Fibroblast of upper back skin (primary cell): ENCODE measurements at places on chromosomes 16 and 17.

- DNase-seq = peak; percentile 62
Measured at GRCh38 chr17:77098884-77099545, 41.8 kb upstream of the SEC14L1 start.

DNA sequence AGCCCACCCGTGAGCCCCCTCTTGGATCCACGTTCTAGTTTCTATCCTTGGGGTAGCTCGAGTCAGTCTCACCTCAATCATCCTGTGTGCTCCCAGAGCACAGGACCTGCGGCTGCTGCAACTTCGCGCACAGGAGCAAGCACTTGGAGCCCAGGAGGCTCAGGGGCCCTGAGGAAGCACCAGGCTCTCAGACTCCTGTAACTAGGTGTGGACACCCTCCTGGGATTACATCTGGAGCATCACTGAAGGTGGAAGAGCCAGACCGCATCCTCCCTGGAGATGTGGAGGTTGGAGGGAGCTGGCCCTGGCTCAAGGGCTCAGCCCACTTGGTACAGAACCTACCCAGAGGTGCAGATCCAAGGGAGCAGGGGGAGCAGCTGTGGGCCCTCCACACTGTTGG is 2.7 kb downstream of the HBQ1 start:
- DNase-seq = no peak

DNA sequence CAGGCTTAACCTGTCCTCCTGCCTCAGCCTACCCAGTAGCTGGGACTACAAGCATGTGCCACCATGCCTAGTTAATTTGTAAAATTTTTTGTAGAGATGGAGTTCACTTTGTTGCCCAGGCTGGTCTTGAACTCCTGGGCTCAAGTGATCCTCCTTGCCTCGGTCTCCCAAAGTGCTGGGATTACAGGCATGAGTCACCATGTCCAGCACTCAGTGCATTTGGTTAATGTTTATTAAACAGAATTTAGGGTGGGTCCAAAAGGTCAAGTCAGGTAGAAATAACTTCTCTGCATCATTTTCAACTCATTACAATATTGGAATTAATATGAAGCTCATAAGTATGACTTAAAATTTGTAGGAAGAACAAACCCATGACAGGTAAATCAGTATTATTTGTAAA is 55.7 kb downstream of the RHOT1 start:
- DNase-seq = no peak

DNA sequence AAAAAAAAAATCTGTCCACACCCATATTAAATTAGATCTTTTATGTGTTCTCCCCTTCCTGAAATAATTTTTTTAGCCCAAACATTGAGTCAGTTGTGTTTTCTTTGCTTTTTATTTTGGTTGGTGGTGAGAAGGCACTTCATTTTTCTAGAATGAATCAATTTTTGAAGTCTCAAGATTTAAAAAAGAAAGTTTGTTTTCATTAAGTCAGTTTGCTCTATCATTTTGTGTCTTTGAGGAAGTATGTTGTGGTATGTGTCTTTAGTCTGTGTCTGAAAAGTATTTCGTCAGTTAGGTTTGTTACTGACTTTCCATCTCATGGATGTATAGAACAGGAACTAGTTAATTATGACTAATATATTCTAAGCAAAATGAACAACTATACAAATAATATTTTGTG is 3.8 kb downstream of the IGF2BP1 start:
- DNase-seq = peak; percentile 77

- DNase-seq = no peak
Measured at GRCh38 chr16:75109732-75110243, 6.8 kb downstream of the LDHD start.

GRCh38 chr16:21593530-21594289 is 5.7 kb upstream of the METTL9 start:
- no peak for DNase-seq

DNA sequence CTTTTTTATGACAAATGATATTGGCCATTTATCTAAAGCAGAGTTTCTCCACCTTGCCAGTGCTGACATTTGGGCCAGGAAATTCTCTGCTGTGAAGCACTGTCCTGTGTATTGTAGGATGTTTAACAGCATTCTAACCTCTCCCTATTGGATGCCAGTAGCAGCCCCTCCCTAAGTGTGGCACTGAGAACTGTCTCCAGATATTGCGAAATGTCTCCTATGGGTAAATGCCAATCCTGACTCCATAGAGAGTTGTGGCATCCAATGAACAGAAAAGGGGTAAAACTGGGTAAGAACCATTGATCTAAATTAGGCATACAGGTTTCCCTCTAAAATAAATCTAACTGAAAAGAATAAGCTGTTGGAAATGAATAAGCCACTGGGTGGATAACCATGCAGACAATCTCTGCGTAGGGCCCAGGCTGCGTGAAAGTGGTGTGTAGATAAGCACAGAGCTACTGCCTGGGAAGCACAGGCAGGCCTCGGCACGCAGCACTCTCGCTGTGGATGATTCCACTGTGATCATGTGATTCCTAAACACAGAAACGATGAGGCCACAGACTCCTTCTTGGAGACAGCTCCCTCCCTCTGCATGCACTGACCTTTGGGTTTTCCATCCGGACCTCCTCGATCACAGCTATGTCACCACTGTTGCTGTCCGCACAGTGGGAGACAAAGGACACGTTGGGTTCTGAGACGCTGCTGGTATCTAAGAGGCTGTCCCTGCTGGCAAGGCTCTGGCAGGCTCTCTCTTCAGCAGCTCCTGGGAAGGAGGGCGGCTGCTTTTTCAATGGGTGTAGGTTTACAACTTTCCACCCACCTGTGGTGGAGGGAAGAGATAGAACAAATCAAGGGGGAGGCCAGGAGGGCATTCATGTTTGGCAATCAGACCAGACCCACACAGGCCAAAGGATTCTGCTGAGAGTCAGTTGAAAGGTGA is 44.1 kb downstream of the GTF3C1 start:
- no peak for DNase-seq

DNA sequence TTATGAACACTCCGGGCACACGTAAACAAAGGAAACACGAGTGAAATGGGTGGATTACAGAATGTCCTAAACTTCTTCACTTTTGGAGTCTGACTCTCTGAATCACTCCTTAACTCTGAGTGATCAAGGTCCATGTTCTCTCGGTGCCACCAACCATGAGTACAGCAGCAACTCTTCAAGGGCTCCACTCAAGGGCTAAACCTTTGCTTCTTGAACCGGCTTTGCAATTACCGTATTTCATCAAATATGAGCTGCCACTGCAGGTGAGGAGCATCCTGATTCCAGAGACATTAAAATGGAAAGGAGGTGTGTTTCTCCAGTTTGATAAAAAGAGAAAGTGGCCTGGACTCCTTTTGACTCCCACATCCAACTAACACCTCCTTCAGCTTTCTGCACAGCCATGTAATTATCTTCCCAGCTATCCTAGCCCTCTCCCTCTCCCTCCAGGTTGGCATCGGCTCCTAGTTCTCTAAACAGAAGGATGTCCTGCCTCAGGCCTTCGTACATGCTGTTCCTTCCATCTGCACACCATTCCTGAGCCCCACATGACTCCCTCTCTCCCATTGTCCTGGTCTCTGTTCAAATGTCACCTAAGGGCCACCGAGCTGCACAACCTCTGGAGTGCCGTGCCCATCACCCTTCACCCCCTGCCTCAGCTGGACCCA is 61.4 kb downstream of the ZDHHC7 start:
- no peak for DNase-seq

DNA sequence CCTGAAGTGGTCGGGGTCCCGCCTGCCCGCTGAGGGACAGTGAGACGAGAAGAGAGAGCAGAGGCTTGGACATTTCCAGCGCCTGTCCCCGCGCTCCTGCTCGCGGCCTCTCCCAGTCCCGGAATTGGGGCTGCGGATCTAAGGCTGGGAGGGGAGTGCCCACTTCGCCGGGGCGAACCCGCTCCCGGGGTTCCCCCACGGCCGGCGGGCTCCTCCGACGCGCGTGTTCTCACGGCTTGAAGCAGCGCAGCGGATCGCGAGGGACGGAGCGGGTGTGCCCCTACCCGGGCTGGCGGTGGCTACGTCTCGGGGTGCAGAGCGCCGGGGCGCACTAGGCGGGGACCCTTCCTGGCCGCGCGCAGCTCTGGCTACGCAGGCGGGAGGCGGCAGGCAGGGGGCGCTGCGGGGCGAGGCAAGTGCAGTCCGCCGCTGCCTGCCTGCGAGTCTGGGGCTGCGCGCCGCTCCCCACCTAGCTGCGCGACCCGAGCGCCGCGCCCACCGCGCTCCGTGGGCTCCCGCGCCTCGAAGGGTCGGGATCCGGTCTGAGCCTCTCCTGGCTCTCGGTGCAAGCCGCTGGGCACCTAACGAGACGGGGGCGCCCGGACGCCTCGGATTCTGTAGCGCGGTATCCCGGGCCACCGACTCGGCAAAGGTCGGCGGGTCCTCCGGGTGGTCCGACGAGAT is 1.2 kb downstream of the NGFR start:
- peak; percentile 29 for DNase-seq

DNA sequence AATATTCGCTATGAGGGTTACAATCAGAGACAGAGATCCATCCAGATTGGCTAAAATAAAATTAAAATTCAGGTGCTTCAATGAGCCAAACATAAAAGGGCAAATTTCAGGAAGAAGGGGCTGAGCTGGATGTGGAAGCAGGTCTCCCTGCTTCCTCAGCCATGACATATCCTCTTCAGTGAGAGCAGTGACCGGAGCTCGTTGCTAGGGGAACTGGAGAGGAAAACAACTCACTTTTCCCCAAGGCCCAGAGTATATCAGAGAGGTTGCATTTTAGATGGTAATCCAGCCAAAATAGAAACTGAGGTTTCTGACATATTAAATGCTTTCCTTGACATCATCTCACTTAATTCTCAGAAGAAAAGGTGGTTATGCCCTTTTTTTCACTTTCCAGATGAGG is 503.5 kb downstream of the HS3ST4 start:
- no peak for DNase-seq

DNA sequence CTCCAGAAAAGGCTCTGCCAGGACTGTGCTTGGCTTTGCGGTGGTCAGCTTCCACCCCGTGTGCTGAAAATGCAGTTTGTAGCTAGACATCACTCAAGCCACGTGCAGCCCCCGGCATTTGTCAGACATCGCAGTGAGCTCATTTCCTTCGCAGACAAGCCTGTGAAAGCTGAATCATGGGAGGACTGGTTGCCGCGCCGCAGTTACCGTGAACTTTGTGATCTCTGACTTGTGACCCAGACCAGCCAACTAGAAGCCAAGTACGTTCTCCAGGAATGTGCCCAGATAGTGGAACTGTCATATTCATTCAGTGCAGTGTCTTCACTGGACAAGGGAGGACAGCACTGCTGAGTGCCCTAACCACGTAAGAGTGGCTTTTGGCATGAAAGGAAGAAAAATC is 58.1 kb downstream of the NDE1 start:
- no peak for DNase-seq

DNA sequence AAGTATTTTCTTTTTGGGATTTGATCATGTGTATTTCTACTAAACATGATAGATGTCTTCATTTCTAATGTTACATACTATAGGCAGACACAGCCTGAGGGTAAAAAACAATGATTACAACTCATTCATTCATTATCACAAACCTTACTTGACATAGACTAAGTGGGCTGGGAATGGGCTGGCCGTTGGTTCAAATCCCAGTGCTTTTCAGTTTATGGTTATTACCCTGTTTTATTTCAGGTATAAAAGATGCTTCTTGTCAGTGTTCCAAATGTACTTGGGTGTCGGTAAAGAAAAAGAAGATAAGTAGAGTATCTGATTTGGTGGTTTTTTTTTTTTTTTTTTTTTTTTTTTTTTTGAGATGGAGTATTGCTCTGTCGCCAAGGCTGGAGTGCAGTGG is 149.7 kb upstream of the ZFHX3 start:
- no peak for DNase-seq

GRCh38 chr16:80932708-80933095 is 74.0 kb downstream of the CMC2 start:
- DNase-seq = peak; percentile 80

- DNase-seq = peak; percentile 40
Measured at GRCh38 chr17:46943501-46944393, 20.8 kb downstream of the GOSR2 start.

- no peak for DNase-seq
Measured at GRCh38 chr17:34437188-34437587, 74.2 kb upstream of the CCL1 start.

DNA sequence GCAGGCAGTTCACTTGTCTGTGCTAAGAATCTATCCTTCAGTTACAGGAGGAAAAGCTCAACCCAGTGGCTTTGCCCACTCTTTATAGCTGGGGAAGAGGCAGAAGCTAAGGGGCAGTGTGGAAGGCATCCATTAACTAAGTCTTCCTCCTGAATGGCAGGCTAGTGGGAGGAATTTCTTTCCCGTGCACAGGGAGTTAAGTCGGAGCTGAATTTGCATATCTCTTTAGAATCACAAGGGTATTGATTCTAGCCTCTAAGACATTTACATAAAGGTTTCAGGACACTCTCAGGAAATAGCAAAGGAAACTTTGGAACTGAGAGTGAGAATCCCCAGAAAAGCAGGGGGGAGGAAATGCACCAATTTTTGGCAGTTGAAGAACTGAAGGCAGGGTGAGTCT is 245.6 kb downstream of the CA10 start:
- no peak for DNase-seq

DNA sequence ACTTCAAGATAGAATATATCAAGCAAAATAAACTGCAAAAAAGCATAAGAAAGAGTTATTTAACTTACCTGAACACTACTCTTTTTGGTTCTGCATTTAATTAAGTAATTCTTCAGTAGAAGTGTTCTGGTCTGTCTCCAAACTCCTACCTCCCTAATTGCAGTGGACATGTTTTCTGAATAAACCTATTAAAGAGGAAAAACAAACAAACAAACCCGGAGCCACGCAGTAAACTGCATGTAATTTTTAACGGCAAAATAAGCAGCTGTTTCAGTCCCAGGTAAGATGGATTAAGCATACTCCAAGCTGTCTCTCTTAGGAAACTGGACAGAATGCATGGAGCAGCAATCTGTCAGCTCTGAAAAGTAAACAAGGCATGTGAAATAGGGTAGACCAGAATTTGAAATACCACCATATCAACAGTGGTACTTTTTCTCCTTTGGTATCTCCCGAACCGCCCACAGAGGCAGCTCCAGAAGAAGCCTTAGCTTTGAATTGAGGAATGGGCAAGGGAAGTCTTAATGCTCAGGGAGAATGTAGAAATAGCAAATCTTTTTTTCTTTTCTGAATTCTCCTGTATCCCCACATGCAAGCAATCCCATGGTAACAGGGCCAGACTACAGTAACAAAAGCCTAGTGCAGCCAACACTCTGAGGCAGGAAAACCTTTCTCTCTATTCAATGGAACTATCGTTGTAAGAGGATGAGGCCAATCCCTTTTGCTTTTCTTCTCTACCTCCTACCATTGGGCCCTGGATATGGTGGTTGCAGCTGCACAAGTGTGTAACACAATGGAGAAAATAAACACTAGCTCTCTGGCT is 12.5 kb downstream of the ABCA5 start:
- no peak for DNase-seq
